NCI-H69 (cell line): ENCODE measurements at places on chromosomes 13 and 19.

- no peak for DNase-seq
Measured at GRCh38 chr13:32629313-32629712, 43.1 kb downstream of the PDS5B start.

DNA sequence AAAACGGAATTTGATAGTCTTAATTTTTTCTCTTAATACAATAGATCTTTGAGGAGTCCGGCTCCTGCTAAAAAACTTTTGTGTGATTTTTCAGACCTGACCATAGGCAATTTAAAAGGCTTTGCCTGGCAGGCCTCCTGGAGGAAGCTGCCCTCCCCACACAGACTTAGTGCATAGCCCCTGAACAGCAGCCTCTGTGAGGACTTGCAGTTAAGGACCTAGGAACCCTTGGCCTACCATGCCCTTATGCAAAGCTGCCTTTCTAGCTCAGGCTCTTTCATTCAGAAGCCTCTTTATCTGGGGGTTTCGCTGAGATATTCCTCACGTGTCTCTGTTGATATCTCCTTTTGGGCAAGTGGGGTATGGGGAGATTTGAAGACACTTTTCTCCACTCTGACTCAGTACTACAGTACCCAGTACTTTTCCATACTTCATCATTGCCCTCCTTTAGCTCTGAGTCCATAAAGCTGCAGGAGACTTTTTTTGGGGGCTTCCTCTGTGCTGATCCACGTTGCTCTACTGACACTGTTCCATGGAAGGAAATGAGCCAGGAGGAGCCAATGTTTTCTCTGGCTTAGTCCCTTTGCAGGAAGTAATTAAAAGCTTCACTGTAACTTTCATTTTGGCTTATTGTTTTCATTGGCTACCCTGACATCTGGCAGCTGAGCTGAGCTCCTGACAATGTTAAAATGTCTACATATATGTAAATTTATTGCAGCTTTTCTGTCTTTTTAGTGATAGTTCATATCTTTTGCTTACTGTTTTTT is 283.1 kb downstream of the TDRD3 start:
- DNase-seq: peak; percentile 48

- peak; percentile 49 for DNase-seq
Measured at GRCh38 chr19:3210347-3211017, 14.0 kb upstream of the CELF5 start.

- peak; percentile 57 for DNase-seq
Measured at GRCh38 chr13:60043262-60043661, 120.5 kb downstream of the DIAPH3 start.

- peak; percentile 76 for DNase-seq
Measured at GRCh38 chr13:113491418-113491883, 940 bp upstream of the DCUN1D2 start.

DNA sequence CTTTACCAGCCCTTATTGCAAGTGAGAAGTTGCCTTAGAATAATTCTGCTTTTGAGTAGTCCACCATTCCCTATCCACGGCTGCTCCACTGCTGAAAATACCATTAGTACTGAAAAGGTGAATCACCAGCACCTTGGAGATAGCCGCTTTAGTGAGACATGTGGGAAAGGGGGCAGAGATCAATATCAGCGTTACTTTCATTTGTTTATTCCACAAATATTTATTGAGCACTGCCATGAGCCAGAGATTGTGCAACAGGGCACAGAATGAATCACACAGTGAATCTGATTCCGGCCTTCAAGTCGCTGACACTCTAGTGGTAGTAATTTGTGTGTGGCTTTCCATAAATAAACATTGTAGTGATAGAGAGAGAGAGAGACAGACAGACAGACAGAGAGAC is 31.5 kb upstream of the MYO16 start:
- no peak for DNase-seq

GRCh38 chr13:63042686-63043085 is 1627.0 kb upstream of the PCDH20 start:
- DNase-seq: peak; percentile 12

DNA sequence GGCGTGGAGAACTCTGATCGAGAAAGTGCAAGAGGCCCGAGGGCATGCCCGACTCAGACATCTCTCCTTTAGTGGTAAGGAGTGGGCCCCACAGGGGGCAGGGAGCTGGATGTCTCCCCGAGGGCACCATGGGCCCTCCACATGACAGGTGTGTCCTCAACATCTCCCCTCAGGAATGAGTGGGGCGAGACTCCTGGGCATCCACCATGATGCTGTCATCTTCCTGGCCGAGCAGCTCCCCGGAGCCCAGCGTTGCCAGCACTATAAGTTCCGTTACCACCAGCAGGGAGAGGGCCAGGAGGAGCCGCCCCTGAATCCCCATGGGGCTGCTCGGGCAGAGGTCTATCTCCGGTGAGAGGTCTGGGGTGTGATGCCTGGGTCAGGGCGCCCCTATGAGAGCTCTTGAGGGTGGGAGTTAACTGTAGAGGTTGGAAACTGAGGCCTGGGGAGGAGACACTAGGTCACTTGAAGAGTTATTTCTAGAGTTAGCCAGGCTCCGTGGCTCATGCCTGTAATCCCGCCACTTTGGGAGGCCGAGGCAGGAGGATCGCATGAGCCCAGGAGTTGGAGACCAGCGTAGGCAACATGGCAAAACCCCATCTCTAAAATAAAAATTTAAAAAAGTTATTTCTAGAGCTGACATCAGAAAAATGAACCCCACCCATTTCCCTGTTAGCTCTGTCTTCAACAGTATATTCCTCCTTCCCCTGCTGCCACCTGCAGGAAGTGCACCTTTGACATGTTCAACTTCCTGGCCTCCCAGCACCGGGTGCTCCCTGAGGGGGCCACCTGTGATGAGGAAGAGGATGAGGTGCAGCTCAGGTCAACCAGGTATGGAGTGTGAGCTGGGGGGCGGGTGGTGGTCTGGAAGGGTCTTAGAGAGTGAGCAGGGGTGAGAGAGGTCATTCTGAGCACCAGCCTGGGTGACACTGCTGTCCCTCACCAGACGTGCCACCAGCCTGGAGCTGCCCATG is 5.1 kb downstream of the IGFLR1 start:
- peak; percentile 9 for DNase-seq

DNA sequence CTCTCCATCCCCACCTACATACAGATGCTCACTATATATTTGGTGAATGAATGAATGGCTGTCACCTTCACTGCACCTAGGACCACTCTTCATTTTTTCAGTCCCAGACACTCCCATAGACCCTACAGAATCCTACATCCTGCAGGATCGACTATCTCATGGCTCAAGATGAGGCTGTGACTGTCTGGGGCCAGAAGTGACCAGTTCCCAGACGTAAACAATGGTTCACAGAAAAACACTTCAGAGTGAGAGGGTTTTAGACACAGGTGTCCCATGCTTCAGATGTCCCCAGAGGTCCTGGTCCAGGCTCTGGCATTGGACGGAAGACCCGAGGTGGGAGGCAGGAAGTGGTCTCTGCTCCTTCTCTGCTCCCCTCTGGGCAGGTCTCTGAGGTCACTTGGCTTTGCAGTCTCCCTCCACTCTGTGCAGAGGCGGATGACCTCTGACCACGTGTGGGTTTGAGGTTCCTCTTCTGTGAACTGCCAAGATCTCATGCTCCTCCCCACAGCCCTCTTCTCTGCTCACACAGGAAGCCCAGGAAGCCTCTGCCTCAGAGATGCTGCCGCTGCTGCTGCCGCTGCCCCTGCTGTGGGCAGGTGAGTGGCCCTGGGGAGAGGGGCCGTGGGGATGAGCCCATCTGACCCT is 24.9 kb downstream of the SIGLEC7 start:
- DNase-seq: no peak

GRCh38 chr13:98784666-98785065 is 32.2 kb upstream of the SLC15A1 start:
- peak; percentile 8 for DNase-seq

DNA sequence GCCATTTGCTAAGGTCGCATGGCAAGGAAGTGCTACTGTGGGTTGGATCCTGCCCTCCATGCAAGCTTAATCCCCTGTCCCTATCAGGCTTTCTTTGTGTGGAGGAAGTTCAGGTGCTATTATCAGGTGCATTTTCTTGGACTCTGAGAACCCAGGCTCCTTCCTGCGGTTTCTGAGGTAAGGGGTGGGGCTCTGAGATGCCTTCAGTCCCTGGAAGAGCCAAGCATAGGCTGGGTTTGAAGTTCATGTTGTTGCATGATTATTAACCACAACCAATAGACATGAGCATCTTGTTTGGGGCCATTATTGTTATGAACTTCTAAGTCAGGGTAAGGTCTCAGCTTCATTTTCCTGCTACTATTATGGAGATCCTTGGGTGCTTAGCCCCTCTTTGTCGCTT is 109.5 kb downstream of the NALCN start:
- DNase-seq: no peak

DNA sequence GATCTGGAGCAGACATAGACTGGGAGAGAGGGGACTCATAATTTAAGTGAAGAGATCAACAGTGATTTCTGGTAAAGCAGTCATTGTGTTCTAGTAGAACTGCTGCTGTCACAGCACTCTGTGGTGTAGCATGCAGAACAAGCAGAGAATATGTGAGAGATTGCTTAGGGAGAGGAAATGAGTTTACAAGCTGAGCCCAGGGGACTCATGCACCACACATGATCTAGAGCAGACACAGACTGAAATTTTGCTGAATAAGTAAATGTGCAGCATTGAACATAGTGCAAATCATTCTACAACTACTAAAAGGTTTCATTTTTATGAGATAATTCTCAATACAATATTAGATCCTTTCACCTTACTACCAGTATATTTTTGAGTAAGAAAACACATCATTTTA is 125.7 kb downstream of the MYO16 start:
- no peak for DNase-seq

DNA sequence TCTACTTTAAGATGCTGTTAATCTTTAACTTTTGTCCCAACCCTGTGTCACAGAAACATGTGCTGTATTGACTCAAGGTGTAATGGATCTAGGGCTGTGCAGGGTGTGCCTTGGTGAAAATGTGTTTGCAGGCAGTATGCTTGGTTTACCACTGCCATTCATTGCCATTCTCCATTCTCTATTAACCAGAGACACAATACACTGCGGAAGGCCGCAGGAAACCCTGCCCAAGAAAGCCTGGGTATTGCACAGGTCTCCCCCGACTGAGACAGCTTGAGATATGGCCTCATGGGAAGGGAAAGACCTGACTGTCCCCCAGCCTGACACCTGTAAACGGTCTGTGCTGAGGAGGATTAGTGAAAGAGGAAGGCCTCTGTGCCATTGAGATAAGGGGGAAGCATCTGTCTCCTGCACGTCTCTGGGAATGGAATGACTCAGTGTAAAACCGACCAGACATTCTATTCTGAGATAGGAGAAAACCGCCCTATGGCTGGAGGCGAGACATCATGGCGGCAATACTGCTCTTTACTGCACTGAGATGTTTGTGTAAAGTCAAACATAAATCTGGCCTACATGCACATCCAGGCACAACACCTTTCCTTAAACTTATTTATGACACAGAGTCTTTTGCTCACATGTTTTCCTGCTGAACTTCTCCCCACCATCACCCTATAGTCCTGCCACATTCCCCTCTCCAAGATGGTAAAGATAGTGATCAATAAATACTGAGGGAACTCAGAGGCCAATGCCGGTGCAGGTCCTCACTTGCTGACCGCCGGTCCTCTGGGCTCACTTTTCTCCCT is 13.1 kb upstream of the ZNF888 start:
- no peak for DNase-seq

DNA sequence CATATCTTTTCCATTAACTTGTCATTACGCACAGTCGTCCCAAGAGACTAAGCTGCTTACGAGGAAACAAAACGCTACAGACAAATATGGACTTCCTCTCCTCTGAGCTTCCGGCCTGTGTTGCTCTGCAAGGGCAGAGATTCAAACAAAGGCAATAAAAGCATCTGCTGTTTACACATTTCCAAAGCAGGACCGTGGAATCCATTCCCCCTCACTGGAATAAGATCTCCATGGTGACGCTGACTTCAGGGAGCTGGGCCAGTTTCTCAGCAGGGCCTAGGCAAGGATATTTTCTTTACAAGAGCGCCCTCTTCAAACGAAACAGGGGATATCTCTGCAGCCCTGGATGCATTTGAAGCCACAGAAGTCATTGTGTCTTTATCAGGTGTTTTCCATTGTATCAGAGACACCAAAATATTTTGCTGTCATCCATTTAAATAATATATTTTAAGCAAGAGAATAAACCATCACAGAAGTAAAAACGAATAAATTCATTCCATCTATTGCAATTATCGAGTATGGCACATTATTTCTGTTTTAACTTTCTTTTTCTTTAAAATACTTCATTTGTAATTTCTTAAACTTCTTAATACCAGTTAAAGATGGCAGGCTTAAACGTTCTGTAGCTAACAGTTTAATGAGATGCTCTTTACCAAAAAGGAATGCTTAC is 177.5 kb downstream of the DCLK1 start:
- peak; percentile 98 for DNase-seq

DNA sequence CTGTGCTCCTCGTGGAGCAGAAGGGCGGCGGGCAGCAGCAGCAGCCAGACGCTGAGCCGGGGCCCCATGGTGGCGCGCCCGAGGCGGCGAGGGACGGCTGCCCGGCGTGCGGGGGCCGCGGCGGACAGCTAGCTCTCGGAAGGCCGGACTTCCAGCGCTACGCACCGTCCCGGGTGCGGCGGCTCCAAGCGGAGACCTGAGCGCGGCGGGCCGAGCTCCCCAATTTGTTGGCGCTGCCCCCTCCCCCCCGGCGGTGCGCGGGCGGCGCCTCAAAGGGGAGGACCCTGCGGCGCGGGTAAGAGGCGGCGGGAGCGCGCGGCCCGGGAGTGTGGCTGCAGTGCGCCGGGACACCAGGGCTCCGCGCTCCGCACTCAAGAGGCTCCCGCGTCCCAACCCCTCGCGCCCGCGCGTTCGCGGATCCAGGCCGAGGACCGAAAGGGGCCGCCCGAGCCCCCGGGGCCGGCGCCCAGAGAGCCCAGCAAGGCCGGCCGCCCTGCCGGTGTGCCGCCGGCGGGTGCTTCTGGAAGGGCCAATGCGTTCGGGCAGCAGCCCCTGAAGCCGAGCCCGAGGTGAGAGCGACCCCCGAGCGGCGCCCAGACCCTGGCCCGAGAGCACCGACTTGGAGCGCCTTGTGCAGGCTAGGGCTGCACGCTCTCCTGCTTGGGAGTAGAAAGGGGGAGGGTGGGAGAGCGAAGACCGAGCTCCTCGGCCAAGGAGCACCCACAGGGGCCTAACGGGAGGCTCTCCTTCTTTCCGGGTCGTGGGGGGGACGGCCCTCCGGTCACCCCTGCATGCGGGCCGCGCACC is at the start of the genes COL4A1 and COL4A2:
Gene COL4A1, minus strand, starts transcription at position 198 of the 807 bp plus-strand sequence. Its CDS starts 130 bp downstream, at position 68.
Gene COL4A2, plus strand, starts transcription at position 325 of the 807 bp plus-strand sequence. CDS start 620 bp downstream, outside the sequence.
- no peak for DNase-seq

- no peak for DNase-seq
Measured at GRCh38 chr13:21372530-21372929, 86.6 kb downstream of the ZDHHC20 start.

- no peak for DNase-seq
Measured at GRCh38 chr19:2194513-2195078, 30.9 kb downstream of the DOT1L start.

DNA sequence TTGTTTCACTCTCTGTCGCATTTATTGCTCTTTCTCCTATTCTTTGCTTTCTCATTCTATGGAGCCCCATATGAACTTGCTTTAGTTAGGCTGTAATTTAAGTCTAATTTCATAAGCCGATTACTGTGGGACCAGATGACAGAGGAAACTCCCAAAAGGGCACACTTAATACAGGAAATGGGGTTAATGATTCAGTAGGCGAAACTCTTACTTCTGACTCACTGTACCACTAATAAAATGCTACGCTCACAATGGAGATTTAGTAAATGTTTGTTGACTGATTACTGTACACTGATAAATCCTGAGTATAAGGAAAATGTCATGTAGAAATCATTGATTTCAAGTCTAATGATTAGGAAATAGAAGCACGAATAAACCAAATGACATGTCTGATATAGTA is 276.4 kb downstream of the KLF5 start:
- DNase-seq: no peak

- DNase-seq: peak; percentile 28
Measured at GRCh38 chr13:30696278-30697176, 38.8 kb upstream of the ALOX5AP start.

- no peak for DNase-seq
Measured at GRCh38 chr13:22648320-22648801, 532.4 kb upstream of the SGCG start.
